ENCODE measurements at places on chromosomes 1 and 21. TPM values are rescaled to one million over a fixed set of nuclear protein-coding genes. Genes with fewer than 3 reads are reported as not detected.

- peak; percentile 31 for DNase-seq
These were observed 32.9 kb upstream of the UTS2 start for GRCh38 chr1:7885513-7886404.

DNA sequence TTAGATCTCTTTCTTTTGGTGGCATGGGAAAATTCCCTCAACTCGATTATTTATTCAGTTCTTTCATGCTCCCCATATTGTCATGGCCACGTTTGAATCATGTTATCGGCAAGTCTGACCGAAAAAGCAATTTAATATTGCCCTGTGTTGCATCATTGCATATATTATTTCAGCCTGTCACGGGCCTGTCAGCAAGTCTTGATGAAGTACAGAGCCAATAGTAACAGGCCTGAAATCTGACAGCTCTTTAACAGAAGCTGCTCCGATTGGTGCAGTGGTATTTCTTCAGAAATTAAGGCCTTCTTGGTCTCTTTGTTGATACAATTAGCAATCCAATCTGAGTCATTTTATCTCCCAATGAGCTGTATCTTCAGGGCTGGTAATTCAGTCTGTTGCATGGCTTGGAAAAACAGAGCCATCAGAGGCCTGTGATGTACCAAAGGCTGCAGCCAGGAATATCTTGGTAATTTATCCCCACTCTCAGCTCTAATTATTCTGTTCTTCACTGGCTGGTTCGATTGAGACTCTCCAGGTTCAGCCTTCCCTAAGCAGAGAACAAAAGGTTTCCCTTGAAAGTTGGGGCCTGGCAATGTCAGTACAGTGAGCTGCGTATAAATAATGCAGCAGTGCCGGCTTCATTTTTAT, 149.5 kb downstream of the FGGY start:
- DNase-seq, result no peak

GRCh38 chr1:14940285-14940870, 213.2 kb upstream of the TMEM51 start:
- no peak for DNase-seq

GRCh38 chr1:200874694-200875093, 1.9 kb downstream of the GPR25 start:
- DNase-seq, result no peak

GRCh38 chr21:42086969-42087368, 15.9 kb downstream of the UMODL1 start:
- DNase-seq, result no peak

DNA sequence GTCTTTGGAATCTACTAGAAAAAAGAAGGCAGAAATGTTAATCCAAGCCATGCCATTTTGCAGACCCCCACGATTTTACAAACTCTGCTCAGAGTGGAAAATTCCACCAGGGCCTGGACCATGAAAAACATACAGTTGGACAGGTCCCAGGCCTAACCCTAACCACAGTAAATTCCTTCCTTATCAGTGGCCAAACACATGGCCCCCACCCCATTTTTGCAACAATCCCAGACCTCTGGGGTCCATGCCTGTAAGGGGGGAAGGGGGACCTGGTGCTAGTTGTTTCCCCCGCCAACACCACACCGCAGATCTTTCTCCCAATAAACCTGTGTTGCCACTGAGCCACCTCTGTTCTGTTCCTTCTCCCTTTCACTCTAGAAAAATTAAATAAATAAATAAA, 1352.7 kb downstream of the AMY1C start:
- no peak for DNase-seq

DNA sequence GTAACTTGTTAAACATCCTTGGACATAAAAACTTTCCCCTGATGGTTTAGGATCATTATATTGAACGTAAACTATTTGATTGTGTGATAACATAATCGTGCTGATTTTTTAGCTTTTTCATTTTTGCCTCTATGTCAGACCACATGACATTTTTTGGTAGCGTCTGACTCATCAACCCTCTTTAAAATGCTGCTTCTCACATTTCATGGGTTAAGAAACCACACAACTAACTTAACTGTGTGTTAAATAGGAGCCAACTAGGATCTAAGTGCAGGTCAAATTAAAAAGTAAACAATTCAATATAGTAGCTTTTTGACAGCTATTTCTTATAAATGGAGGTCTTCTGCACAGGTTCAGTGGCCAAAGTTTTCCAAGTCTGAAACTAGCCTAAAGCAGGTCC, 9.8 kb downstream of the BTG3 start:
- no peak for DNase-seq

The ZMPSTE24 gene
- 34.4 TPM for total RNA-seq

DNA sequence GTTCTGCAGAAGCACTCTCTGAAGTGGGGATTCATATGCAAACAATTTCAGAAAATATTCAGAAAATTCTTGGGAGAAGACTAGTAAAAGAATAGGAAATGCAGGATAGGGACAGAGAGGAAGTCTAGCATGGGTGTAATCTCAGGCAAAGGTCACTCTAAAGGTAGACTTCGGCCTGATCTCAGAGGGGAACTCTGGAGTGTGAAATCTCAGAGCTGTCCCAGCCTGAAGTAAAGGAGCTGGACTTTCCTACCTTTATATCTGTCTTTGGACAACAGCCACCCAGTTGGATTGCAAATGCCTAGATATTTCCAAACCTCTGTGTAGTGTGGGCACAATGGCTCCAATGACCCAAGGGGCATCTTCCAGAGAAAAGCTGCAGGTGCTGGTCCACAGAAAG, 379.8 kb downstream of the GPATCH2 start:
- no peak for DNase-seq

DNA sequence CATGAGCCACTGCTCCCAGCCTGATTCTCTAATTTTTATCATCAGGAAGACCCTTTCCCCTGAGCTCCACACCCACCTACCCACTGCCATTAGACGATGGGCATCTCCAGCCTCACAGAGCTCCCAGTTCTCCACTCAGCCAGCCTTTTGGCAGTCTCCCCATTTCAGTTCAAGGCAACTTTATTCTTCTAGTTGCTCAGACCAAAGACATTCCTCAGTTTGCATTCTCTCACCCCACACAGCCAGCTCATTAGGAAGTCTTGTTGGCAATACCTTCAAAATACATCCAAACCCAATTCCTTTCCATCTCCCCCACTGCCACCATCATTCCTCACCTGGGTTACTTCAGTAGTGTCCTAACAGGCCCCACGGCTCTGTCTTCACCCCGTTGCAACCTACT, 53.4 kb upstream of the COX20 start:
- DNase-seq, result no peak

DNA sequence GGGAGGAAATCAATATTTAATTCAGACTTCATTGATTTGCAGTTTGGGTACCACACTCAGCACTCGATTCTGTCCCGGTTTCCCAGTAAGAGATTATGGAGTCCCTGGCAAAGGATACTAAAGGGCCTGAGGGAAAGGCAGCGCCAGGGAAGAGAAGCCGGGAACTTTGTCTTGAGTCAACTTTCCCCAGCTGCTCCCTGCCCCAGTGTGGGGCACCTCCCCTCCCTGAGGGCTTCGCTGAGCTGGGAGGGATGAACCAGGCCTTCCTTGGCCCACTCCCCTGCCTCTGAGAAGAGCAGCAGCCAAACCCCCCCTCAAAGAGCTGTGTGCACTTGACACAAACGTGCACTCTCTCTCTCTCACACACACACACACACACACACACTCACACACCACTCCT, 32.6 kb downstream of the OPTC start:
- no peak for DNase-seq

DNA sequence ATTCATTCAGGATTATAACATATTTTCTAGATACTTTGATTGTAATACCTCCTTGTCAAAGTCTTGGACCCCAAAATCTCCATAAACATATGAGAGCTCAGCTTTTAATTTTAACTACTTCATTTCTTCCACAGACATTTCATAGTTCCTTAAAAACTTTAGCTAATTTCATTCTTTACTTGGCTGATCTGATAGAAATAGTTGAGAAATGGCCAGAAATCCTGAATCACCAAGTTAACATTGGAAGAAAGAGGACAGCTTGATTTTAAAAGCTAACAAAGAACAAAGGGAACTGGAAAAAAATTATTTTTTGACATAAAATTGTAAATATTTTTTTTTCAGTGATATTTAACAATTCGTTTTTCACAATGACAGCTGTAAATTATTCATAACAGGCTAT, 216.5 kb downstream of the NTNG1 start:
- no peak for DNase-seq

GRCh38 chr1:1547011-1547410, 6.6 kb upstream of the TMEM240 start:
- no peak for DNase-seq

The OR6K3 gene
- total RNA-seq, result not detected

The IL20 gene
- not detected for total RNA-seq

DNA sequence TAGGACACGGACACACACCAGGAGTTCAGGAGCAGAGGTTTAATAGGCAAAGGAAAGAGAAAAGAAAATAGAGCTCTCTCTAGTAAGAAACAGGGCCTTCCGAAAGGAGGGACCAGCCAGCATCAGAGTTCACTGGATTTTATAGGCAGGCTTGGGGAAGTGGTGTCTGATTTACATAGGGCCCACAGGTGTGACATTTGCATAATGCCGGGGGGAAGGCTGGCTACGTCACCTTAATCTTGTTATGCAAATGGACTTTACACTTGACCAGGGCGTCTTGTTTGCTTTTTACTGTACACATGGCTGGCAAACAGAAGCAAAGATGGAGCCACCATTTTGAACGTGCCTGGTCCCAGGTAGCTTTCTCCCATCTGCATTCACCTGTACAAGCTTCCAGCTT, at the start of gene OR14A16:
Gene OR14A16, minus strand, starts transcription at position 97 of the 400 bp plus-strand sequence. CDS start 8,390 bp downstream, outside the sequence.
- DNase-seq, result no peak

The F13B gene
- not detected for total RNA-seq

DNA sequence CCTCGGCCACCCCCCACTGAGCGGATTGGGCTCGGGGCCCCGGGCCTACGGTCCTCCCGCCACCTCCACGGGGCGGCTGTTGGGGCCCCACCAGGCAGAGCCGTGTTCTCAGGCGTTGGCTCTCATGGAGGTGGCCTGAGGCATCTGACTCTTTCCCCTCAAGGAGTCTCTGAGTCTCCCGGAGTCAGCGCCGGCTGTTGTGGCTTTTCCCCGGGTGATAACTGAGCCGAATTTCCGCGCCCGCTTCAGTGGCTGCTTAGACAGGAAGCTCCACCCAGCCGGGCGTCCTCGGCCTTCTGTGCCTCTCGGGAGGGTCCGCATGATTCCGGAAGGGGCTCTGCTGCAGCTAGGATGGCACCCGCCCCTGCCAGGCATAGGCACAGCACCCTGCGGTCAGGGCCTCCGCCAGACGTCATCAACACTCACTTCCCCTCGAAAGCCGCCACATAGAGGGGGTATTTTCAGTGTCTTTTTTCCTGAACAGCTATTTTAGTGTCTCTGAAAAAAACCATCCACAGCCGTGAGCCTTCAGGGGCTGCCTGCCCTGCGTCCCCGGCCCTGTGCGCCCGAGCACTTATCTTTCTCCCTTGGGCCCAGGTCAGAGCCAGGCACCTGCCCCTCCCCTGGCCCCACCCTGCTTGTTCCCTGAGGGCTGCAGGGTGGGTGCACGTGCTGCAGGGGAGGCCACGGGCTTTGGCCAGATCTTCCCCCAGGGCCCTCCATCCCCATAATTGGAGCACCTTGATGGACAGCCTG, 72.9 kb downstream of the SKI start:
- peak; percentile 74 for DNase-seq

The HMCN1 gene
- 7.8 TPM for total RNA-seq

DNA sequence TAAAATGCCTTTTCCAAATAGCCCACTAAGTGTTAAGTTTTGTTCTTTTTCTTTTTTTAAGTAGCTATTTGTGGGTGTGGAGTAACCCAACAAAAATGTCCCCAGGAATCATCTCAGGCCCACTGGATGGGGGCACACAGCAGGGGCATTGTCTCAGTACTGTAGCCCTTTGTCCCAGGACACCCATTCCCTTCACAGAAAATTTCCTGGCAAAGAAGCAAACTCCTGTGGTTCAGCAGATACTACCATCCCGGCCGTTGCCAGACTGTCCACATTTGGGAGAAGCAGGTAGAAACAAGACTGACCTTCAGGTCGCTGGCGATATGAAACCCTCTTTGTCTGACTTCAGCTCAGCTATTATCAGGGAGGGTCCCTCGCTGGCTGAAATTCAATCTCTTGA, 23.7 kb upstream of the SRRM1 start:
- no peak for DNase-seq

DNA sequence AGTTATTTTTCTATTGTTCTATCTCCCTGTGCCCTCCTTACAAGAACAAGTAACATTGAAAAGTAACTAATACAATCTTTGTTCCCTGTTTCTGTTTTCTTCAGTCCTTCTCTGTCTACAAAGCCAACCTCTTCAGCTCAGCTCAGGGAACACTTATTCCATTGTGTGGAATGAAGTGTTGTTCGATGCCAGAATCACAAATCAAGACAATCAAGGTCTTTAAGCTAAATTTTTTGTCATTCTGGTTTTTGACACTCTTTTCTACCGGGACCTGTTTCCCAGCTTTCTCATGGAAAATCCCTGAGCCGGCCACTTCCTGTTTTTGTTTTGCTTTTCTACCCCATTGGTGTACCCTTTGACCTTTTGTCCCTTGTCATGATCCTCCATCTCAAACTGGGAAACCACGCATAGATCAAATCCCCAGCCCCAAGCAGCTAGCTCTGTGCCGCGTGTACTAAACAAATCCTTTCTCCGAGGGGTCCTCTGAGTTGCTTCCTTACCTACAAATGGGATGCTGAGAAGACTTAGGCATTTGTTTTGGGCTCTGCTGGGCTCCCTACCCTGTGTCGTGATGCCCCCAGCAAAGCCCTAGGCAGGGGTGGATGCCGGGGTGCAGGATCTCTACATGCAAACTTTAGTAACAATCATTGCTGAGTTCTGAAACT, 141.8 kb downstream of the TOMM20 start:
- DNase-seq, result no peak

- DNase-seq, result peak; percentile 52
These were observed 20.9 kb downstream of the ERICH3 start for GRCh38 chr1:74652711-74653139.

DNA sequence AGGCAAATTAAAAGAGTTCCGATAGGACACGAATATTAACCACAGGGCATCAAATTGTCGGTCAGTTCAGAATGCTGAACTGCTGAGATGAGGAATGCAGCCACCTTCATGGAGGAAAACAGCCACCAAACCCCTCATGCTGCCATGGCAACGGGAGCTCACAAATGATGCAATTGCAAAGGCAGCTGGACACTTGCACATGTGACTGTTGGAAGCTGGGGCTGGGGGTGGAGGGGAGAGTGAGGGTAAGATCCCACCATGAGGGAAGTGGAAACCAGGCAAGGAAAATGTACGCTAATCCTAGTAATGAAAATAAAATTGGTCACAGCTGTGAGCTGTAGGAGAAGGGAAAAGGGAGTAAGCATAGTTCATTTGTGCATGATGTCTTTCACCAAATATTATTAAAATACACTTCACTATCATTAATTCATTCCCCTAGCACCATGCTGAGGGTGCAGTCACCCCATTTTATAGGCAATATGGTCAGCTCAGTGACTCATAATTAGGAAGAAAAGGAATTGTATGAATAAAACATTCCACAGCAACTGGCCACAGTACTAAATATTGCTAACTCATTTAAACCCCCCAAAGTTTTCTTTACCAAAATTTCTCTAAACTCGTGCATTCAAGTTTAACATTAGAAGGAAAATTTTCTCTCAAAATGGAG, 15.3 kb downstream of the BECN2 start:
- no peak for DNase-seq

GRCh38 chr1:76086109-76086508, 11.6 kb downstream of the ST6GALNAC3 start:
- no peak for DNase-seq
